PC-3 (cell line): ENCODE measurements at places on chromosomes 1 and 21. TPM values are rescaled to one million over a fixed set of nuclear protein-coding genes. Genes with fewer than 3 reads are reported as not detected.

KCNJ9 gene
- not detected in 2 replicates for total RNA-seq

- DNase-seq = no peak
Measured at GRCh38 chr1:143661418-143662101, 310.2 kb downstream of the FAM72C start.

- peak; percentile 59 for DNase-seq
Measured at GRCh38 chr1:40183055-40183710, 22.0 kb downstream of the RLF start.

DNA sequence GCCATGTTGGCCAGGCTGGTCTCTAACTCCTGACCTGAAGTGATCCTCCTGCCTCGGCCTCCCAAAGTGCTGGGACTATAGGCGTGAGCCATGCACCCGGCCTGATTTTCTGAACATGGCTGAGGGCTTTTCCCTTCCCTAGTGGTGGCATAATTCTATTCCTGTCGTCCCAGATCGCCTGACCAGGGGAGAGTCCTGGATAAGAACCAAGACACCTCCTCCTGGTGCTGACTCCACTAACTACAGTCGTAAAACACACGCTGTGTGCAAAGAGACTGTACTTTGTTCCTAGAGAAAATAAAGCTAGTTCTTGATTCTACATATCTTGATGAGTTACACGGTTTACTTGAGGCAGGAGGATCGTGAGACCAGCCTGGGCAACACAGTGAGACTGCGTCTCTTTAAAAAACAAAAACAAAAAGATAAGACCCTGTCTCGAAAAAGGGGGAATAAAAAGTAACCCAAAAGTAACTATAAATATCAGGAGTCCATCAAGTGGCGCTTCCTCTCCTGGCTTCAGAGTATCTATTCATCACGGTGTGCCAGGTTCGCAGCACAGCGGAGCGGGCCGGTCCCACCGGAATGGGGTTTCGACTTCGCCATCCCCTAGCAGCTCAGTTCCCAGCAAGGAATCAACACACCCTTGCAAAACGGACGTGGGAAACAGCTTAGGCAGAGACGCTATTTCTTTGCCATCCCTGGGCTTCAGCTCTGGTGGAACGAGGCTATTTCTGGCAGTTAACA is 973 bp downstream of the SDF4 start:
- DNase-seq = peak; percentile 81

DNA sequence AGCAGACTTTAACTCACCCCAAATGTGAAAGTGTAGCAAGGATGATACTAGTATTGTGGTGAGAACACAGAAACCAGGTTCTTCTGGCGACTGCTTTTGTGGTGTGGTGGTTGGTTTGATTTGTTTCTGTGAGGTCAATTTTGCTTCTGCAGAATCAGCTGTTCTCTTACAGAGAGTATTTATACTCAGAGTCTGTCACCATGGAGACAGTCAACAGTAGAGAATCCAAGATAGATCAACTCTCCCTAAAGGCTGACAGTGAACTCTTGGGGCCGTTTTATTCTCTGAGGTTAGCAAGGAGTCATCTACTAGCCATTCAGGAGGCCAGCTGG is at the start of gene CFAP107:
Gene CFAP107, plus strand, starts transcription at position 209 of the 332 bp plus-strand sequence. CDS start 231 bp downstream, outside the sequence.
- no peak for DNase-seq

DNA sequence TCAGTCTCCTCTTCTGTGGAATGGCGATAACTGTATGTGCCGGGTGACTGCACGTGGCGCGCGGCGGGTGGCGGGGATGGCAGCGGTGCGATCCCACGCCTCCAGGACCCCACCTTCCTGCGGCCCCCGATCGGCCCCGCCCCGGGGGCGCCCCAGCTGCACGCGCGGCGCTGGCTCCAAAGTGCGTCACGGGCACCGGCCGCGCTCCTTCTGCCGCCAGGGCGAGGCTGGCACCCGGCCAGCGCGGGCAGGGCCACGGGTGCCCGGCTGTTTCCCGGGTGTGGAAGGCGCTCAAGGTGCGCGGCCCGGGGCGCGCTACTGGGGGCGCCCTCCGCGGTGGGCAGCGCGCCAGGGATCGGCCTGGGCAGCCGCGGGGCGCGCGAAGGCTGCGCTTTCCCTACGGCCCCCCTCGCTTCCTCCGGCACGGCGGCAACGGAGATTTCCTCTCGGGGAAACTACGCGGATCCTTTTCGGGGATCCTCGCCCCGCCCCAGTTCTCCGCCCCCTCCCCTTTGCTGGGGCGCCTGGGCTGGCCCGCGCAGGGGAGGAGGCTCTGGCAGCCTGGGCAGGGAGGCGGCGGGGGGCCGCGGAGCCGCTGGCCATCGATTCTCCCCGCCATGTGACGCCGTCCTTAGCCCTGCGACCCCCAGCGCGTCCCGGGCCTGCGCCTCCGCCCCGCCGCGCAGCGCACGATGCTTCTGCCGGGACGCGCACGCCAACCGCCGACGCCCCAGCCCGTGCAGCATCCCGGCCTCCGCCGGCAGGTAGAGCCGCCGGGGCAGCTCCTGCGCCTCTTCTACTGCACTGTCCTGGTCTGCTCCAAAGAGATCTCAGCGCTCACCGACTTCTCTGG is at the start of gene EVA1C:
Gene EVA1C, plus strand, starts transcription at position 545 of the 853 bp plus-strand sequence. Its CDS starts 148 bp downstream, at position 693.
- peak; percentile 71 for DNase-seq
